Neural progenitor cell (in vitro differentiated cells): ENCODE measurements at places on chromosomes 2 and 18. TPM values are rescaled to one million over a fixed set of nuclear protein-coding genes. Genes with fewer than 3 reads are reported as not detected.

The MCFD2 gene
- total RNA-seq = 90.1 and 111 TPM in 2 replicates

The ITGA6 gene
- 97.2 and 161 TPM in 2 replicates for total RNA-seq

The LDLRAD4 gene
- 0.28 and 0.65 TPM in 2 replicates for total RNA-seq

The KCNG3 gene
- 6.8 and 7.8 TPM in 2 replicates for total RNA-seq

DNA sequence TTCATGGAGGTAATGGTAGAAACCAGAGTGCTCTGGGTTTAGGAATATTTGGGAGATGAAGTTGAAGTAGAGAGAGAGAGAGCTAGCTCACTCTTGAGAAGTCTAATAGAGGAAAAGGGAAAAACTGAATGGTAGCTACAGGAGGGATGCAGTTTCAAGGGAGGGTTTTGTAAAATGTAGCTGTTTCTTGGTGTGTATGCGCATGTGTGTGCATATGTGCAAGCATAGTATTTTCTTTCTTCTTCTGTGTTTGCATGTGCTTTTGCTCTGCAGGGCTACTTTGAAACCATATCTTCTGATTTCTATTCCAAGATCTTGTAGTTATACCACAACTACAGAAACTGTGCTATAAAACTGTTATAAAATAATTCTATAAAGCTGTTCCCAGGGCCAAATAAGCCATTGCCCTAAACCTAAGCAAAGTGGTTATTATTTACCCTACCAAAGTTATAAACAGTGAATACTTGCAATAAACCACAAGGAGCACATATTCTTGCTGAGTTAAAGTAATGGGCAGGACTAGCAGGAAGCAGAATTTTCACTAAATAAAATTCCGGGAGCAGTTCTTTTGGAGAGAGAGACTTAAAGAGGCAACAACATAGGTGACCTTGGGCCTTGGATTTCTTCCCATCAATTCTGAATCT, 145.3 kb upstream of the ZNF521 start:
- H3K27me3 ChIP-seq = no peaks in the 10 kb centered on the region
- H3K4me1 ChIP-seq = no peaks in the 10 kb centered on the region
- no peak for DNase-seq
- H3K36me3 ChIP-seq = no peaks in the 10 kb centered on the region
- no peak overlapping the region for H3K27ac ChIP-seq

DNA sequence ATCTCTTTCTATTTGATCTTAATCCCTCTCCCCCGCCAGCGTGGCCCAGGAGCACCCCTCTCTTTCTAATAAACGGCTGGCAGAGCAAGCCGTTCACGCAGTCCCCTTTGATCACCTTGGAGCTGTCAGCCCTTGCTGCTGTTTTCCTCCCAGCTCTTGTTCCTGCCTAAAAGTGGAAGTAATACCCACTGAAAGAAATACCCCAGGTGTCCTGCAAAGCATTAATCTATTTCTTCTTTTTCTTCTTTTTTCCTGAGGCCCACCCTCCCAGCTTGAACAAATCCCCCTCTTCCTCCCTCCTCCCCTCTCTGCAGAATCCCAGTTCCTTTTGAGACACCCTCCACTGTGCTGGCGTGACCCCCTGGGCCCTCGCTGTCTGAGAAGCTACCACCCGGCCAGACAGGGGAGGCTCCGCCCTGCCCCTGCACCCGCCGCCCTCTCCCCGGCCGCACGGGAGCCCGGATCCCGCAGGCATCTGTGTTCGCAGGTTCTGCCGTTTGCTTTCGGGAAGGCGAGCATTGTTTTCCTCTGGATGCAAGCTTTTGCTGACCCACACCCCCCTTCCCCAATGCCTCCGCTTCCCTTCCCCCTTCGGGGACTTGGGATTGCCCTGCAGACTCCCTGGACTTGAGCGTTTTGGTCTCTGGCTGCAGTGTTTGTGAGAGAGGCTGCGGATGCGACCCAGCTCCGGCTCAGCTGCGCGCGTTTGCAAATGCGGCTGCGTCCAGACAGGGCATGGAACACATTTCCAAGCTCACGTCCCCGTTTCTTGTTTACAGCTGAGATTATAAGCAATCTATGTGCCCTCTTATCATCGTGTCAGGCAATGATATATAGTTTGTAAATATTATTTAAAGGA, 631.5 kb downstream of the NYAP2 start:
- DNase-seq = peak; percentile 93
- H3K4me1 ChIP-seq = peaks cover 33% of the 10 kb centered on the region
- peak overlapping the region; percentile 82 for H3K27ac ChIP-seq
- H3K4me3 ChIP-seq = peak overlapping the region; percentile 48

DNA sequence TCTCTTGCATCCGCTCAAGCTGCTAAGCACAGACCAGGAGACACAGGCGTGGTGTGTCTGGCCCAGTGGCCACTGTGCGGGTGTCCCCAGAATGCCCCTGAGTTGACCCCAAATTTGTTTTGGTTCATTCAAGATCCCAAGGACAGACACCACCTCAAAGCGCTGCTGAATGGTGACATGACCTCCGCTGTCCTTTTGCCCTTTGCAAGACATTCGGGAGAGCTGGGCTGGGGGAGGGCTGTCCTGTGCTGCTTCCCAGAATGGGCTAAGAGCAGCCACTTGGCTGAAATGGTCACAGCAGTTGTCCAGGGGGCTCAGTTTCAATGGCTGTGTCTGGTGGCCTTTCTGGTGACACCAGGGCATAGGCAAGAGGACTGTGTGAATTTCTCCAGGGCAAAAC, 84.1 kb downstream of the SMIM21 start:
- peaks cover 20% of the 10 kb centered on the region for H3K4me1 ChIP-seq
- no peaks in the 10 kb centered on the region for H3K36me3 ChIP-seq
- H3K4me3 ChIP-seq = no peak overlapping the region
- no peak overlapping the region for H3K27ac ChIP-seq
- DNase-seq = peak; percentile 39
- no peaks in the 10 kb centered on the region for H3K27me3 ChIP-seq

DNA sequence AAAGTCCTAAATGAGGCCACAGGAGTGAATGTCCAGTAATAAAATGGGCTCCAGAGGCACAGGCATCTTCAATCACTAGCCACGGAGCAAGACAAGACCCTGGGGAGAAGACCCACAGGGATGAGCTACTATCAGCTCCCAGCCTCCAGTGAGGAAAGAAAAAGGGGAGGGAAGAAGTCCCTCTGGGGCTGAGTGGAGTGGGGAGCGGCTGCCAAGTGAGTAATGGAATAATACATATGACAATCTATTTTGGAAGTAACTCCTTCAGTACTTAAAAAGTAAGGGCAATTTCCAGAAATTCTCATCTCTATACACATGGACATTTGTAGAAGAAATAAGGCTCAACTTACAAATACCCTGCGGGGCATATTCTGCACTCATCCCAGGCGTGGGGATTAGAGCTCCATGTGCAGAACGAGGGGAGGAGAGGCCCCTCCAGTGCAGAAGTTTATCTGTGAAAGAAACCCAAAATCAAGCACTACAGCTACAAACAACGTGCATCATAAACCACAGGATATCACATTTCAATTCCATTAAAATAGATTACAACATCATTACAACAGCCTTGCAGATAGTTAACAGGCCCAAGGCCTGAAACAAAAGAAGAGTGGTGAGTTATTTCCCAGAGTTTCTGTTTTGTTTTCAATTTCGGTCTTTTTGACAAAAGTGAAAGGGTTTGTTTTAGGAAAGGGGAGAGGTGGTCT, 84.9 kb downstream of the BCL11A start:
- H3K27me3 ChIP-seq = no peaks in the 10 kb centered on the region
- H3K36me3 ChIP-seq = no peaks in the 10 kb centered on the region
- H3K4me1 ChIP-seq = peaks cover 24% of the 10 kb centered on the region
- H3K4me3 ChIP-seq = no peak overlapping the region
- DNase-seq = no peak
- no peak overlapping the region for H3K27ac ChIP-seq

DNA sequence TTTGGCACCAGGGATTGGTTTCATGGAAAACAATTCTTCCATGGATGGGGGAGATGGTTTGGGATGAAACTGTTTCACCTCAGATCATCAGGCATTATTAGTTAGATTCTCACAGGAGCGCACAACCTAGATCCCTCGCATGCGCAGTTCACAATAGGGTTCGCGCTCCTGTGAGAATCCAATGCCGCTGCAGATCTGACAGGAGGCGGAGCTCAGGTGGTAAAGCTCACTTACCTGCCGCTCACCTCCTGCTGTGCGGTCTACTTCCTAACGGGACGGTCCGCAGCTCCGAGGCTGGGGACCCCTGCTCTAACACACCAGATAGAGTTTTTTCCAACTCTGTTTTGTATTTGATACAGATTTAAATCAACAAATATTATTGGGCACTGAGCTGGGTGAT, 286.5 kb downstream of the MTX2 start:
- peaks cover 96% of the 10 kb centered on the region for H3K27me3 ChIP-seq
- no peak overlapping the region for H3K4me3 ChIP-seq
- no peak overlapping the region for H3K27ac ChIP-seq

DNA sequence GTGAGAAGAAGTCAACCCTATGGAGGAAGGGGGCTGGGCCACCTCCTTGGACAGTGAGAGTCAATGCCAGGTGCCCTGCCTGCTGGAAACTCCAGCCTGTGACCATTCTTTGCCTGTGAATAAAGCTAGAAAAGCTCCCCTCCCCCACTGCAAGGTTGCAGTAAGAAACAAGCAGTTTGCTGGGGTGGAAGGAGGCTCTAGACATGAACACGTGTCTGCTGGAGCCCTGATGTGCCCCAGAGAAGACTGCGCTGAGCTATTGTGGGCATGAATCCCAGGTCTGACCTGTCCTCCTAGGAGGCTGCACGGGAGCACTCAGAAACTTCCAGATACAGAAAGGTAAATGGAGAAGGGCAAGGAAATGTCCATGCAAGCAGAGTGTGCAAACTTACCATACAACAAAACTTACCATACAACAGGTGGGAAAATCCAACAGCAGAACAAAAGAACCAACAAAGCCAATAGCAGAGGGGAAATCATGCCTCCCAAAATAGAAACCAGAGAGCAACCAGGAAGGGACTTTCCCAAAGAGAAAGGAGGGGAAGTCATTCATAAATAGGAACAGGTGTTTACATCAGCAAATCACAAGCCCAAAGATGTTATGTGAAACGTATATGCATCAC, 278.7 kb downstream of the BCL2 start:
- no peak overlapping the region for H3K4me3 ChIP-seq
- no peaks in the 10 kb centered on the region for H3K27me3 ChIP-seq
- H3K4me1 ChIP-seq = no peaks in the 10 kb centered on the region
- no peak for DNase-seq

DNA sequence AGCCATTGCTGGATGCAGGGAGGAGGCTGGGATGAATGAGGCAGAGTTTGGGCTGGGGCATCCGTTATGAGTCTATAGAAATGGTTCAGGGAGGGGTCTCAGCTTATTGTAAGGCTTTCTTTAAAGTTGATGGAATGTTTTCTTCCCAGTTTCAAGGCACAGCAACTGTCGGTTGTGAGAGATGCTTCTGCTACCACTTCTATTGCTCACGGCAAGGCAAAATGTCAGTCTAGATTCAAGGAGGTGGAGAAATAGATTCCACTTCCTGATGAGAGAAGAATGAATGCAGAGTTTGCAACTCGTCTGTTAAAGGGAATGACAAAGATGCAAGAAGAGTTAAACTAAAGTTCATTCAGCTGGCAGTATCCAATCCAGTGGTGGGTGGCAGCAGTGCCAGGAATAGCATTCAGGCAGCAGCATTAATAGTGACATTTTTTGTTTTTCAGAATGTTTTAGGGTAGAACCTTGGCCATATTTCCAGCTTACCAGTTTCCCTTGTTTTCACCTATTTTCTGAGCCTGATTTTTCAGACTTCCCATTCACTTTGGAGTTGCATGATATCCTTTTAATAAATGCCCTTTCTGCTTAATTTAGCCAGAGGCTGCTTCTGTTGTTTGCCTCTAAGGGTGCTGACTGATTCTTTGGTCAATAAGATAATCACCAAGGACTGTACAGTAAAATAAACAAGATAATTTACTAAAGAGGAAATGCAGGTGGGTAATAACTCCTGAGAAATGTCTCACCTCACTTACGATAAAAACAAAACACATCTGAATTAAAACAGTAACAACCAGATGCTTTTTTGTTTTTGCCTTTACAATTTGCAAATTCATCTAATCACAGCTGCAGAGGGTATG, 138.4 kb downstream of the RPIA start:
- no peak overlapping the region for H3K4me3 ChIP-seq
- no peak for DNase-seq
- no peaks in the 10 kb centered on the region for H3K4me1 ChIP-seq

- no peak overlapping the region for H3K4me3 ChIP-seq
- peaks cover 6% of the 10 kb centered on the region for H3K36me3 ChIP-seq
- no peak for DNase-seq
- H3K27ac ChIP-seq = no peak overlapping the region
- H3K27me3 ChIP-seq = no peaks in the 10 kb centered on the region
Observed at GRCh38 chr2:175063741-175064140, 58.6 kb upstream of the CHN1 start.

DNA sequence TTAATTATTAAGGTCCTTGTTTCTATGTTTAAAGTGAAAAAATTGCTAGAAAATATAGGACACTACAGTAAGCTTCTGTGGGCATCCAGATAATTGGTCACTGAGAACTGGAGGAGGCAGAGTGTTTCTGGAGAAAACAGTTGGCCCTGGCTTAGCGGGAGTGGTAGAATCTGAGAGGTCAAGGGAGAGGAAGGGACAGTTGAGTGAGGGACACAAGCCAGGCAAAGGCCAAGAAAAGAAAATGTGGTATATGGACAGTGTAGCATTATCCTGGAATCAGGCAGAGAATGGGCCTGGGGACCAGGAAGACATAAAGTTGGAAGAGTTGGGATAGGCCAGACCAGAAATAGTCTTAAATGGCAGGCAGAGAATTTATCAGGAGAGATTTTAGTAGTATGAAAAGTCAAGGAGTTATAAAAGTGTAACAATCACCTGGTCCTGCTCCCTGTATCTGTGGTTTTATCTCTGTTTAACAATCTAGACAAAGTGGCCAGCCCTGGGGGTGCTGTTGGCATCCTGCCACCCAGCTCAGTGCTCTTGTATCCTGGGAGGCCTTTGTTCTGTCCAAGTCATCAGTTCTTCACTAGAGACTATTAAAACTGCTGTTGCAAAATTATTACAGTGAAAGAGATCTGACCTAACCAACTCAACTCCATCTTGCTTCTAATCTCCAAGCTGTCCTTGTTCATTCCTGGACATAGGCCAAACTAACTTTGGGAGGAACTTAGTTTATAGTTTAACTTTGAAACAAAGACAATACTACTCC, 15.4 kb upstream of the MSGN1 start:
- no peak overlapping the region for H3K27ac ChIP-seq
- H3K36me3 ChIP-seq = no peaks in the 10 kb centered on the region
- H3K4me3 ChIP-seq = no peak overlapping the region
- H3K27me3 ChIP-seq = no peaks in the 10 kb centered on the region
- H3K4me1 ChIP-seq = peaks cover 6% of the 10 kb centered on the region

GRCh38 chr18:2256577-2256976, 314.7 kb downstream of the METTL4 start:
- no peak for DNase-seq
- H3K36me3 ChIP-seq = no peaks in the 10 kb centered on the region
- no peak overlapping the region for H3K4me3 ChIP-seq
- no peaks in the 10 kb centered on the region for H3K4me1 ChIP-seq
- H3K27ac ChIP-seq = no peak overlapping the region

- no peaks in the 10 kb centered on the region for H3K36me3 ChIP-seq
- no peak for DNase-seq
- H3K27ac ChIP-seq = no peak overlapping the region
- H3K4me3 ChIP-seq = no peak overlapping the region
- no peaks in the 10 kb centered on the region for H3K27me3 ChIP-seq
- H3K4me1 ChIP-seq = peaks cover 2% of the 10 kb centered on the region
Observed at GRCh38 chr2:38708900-38709566, 42.1 kb downstream of the SRSF7 start.
